ENCODE measurements at places on chromosomes 7 and 10.

GRCh38 chr7:18425838-18426445, 69.6 kb upstream of the HDAC9 start:
- DNase-seq = no peak

- DNase-seq = no peak
Measured at GRCh38 chr10:86232644-86233043, 134.0 kb downstream of the GRID1 start.

GRCh38 chr10:51075873-51076229, 1.6 kb downstream of the PRKG1 start:
- no peak for DNase-seq

DNA sequence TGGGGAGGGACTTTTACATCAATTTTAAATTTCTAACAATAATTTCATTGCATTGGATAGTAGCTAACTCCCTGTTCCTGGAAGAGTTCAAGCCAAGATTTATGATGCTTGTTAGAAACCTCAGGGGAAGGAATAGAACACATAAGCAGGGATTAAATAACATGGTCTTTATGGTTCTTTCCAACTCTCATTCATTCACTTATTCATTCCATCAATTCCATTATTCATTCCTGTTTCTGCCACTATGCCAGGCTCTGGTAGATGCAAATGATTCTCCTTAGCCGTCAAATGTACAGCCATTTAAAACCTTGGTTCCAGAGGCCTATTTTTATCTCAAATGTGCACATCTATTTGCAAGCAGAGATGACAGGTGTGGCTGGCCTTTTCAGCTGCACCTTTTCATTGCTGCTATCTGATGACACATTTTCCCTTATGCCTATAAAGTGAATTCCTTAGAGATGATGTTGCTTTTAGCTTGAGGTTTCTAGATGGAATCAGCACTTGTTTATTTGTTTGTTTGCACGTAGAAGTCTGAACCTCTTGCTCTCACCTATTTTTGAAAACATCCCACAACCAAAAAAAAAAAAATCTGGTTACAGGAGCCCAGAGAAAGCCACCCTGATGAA, 205.7 kb upstream of the IGFBP3 start:
- no peak for DNase-seq

GRCh38 chr10:15814565-15814964, 45.7 kb downstream of the MINDY3 start:
- no peak for DNase-seq

DNA sequence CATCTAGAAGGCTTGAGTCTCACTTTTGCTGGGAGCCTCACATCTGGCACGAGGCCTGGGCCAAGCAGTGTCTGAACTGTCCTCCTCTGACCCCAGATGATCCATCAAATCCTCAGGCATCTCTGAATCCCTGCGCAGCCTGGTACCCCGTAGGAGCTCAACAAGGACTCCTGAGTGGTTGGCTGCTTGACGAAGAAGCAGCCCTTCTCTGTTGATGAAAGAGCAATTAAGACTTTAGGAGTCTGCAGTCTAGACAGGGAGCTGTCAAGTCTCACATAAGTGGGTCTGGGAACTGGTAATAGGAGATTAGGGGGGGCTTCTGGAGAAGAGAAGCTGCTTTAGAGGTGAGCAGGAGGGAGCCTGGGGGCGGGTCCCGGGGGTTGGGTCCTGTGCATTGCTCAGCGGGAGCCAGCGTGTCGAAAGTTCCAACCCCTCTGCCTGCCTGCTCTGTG, 326.0 kb downstream of the RPS24 start:
- DNase-seq = no peak

GRCh38 chr7:36526863-36527548, 137.3 kb downstream of the ANLN start:
- DNase-seq = no peak

DNA sequence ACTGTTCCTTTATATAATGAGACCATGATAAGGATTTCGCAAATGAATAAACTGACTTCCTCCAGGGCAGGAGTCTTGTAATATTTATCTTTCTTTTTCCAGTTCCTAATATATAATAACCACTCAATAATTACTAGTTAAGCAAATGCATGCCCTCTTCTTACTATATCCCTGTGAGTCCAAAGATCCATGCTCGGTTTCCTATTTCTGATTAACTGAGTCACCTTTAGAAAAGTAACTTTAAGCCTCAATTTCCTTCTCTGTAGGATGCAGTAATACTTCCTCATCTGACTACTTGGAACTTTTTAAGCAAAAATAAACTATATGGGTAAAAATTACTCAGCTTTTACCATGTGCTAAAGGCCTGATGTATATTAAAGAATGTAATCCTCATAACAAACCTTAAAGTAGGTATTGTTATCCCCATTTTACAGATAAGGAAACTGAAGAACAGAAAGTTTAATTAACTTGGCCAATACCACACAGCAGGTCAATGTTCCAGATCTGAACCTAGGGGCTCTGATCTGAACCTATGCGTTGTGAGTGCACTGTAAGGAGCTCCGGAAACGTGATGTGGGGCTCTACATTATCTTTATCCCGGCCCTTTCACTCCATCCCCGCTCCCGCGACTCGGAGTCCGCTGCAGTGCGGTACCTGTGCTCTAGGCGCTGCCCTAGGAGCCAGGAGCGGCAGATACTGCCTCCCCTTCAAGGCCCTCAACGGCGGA, 458 bp downstream of the COX15 start:
- DNase-seq = no peak

GRCh38 chr7:158313931-158314330, 273.7 kb downstream of the PTPRN2 start:
- DNase-seq = no peak

Measured in stimulated activated CD8-positive, alpha-beta memory T cell treated with anti-CD3 and anti-CD28 coated beads, Interleukin-15, amount 100 ng/mL, for 48 hours (primary cell).